ENCODE measurements at places on chromosomes 3 and 15.

DNA sequence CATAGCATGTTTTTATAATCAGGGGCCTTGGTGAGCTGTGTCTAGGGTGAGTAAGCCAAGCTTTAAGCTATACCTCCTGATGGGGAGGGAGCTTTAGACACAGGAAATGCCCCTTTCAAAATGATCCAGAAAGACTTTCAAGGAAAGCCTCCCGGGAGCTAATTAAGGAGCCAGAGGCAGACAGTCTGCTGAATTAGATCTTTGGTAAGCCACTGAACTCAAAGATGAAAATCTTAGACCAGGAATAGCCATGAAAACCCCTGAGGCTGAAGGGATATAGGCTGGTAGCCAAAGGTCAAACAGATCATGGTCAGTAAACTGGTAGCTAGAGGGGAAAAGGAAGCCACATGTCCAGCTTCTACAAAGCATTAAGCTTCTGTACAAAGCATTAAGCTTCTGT lies 42.7 kb upstream of the GAP43 start:
- DNase-seq, result no peak

- no peak for DNase-seq
These were observed 150.8 kb upstream of the DPH6 start for GRCh38 chr15:35696767-35697231.

DNA sequence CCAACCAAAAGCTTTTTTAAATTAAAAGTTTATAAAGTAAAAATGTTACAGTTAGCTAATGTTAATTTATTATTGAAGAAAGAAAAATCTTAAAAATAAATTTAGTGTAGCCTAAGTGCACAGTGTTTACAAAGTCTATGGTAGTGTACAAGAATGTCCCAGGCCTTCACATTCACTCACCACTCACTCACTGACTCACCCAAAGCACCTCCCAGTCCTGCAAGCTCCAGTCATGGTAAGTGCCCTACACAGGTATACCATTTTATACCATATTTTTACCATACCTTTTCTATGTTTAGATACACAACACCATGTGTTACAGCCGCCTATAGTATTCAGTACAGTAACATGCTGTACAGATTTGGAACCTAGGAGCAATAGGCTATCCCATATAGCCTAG lies 29.1 kb downstream of the SSR3 start:
- DNase-seq, result no peak

DNA sequence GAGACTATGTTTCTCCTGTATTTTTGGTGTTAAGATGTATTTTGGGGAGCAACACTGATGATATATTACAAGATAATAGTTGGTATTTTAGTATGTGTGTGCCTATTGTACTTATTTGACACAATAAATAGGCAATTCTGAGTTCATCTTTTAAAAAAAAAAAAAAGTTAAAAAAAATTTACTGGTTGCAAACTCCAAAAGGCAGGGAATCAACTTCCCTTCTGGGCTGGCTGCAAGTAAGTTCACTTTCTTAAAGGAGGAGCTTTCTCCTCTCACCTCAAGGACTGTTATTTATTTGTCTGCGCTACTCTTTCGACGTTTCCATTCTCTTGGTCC lies 335 bp upstream of the VPS8 start:
- DNase-seq, result no peak

DNA sequence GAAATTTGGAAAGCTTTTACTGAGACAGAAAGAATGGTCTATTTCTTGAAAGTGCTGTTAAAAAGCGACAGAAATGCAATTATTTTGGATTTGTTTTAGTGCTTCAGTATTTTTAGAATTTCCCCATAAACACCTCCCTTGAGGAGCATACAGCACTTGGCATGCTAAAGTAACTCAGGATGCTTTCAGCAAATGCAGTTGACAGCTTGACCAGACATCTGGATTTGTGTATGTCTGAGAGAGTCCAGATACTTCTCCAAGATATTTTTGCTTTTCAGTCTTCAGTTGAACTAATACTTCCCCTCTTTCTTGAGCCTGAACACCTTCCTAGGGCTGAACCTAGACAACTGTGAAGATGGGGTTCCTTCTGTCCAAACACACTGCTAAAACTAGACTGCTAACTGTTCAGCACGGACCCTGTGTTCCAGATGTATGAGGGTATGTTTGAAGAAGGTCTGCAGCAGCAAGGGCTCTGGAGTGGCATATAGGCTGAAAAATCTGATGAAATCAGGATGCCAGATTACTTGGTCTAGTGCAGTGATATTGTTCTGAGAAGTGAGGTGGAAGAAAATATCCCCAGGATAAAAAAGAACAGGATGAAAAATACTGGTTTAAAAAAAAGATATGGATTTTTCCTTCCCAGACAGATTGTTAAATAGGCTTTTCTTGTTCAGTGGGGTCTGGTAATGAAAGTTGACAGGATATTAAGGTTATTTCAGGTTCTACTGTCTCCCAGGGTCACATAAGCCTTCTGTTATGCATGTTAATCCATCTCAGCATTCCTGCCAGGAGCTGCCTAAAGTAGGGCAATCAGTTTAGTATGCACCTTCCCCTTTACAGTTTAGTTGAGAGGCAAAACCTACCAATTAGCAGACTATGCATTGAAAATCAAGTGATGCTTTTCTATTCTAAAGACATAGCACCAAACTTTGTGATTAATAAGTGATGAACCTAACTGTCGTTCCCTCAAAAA lies 516.9 kb upstream of the TBL1XR1 start:
- DNase-seq, result no peak

DNA sequence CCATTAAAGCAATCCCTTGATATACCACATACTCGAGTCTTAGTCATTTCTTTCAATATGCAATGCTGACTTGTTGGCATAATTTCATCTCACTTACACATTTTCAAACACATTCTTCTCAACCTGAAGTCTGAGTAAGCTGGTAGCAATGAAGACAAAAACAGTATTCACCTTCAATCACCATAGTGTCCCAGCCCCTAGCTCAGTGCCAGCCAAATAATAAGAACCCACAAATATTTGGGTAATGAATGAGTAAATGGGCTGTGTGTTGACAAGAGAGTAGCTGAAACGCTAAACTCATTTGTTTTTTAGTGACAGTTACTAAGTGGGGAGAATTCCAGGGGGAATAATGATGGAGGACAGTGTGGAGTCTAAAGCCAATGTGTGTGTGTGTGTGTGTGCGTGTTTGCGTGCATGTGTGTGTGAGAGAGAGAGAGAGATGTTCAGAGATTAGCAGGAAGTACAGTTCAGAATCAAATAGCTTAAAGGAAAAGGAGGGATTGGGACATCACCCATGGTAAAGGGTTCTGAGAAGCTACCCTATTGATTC lies 165.7 kb downstream of the GAP43 start:
- no peak for DNase-seq

- DNase-seq, result no peak
These were observed 1007.2 kb upstream of the ALCAM start for GRCh38 chr3:104359546-104359945.

DNA sequence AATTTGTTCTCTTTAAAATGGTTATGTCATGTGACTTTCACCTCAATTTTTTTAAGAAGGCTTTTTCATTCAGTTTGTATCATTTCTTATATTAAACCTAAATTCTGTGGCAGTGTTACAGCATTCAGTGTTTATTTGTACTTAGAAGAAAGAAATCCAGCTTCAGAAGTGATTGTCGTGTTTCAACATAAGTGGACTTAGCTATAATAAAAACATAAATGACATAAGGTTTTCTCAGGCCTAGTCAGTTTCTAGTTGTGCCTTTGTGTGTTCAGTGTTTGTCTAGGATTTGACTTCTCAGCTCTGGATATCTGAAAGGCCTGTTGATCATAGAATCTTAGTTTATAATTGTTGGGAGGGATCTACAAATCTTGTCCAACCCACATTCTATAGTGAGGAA lies 80.5 kb downstream of the STT3B start:
- DNase-seq, result no peak

- peak; percentile 55 for DNase-seq
These were observed 17.3 kb downstream of the KPNA1 start for GRCh38 chr3:122497425-122497824.

- no peak for DNase-seq
These were observed 310.1 kb upstream of the RGMA start for GRCh38 chr15:93399121-93399520.

- DNase-seq, result no peak
These were observed 1.5 kb downstream of the ACAD11 start for GRCh38 chr3:132657869-132658747.

DNA sequence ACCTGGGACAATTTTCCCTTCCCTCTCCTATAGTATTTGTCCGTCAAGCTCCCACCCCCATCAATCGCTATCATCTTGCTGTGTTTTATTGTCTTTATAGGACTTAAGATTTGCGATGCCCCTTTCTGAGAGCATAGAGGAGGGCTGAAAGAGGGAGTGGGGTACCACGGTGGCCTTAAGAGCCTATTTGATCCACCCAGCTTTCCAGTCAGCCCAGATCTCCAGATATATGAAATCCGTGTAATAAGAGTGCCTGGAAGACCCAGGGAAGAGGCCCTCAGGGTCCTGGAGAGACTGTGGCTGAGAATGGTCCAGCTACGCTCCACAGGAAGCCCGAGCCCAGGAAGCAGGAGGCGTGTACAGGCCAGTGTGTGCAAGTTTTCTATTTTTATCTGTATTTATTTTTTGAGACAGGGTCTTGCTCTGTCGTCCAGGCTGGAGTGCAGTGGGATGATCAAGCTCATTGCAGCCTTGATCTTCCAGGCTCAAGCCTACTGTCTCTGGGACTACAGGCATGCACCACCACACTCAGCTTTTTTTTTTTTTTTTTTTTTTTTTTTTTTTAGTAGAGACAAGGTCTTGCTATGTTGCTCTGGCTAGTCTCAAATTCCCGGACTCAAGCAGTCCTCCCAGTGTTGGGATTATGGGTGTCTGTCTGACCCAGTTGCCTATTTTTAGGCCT lies 964 bp upstream of the NCKIPSD start:
- no peak for DNase-seq

GRCh38 chr3:129513705-129514104 lies 14.7 kb upstream of the RHO start:
- no peak for DNase-seq

- DNase-seq, result no peak
These were observed 603.5 kb downstream of the MECOM start for GRCh38 chr3:169060037-169060436.

DNA sequence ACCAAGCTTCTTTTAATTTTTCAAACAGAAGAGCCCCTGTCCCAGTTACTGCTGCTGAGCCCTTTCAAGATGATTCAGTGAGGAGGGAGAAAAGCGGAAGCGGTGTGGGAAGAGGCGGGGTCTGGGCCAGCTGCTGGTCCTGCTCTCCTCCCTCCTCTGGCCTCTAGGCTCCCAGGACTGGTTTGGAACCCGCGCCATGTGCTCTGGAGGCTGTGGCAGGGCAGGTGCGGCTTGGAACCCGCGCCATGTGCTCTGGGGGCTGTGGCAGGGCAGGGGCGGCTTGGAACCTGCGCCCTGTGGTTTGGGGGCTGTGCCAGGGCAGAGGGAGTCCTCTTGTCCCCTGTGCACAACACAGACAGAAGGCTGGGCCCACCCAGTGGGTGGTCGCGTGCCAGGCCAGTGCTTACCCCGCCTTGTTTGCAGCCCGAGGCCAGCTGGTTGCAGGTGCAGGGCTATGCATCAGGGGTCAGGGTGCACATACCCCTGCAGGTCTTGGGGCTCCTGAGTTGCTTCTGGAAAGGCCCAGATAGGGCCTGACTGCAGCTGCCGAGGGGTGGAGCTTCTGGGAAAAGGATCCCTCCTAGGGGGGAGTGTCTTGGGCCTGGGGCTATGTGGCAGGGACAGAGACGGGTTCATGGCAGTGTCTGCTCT lies 12.2 kb downstream of the ALG1L2 start:
- peak; percentile 14 for DNase-seq

- no peak for DNase-seq
These were observed 124.4 kb downstream of the PDZRN3 start for GRCh38 chr3:73500321-73500720.

DNA sequence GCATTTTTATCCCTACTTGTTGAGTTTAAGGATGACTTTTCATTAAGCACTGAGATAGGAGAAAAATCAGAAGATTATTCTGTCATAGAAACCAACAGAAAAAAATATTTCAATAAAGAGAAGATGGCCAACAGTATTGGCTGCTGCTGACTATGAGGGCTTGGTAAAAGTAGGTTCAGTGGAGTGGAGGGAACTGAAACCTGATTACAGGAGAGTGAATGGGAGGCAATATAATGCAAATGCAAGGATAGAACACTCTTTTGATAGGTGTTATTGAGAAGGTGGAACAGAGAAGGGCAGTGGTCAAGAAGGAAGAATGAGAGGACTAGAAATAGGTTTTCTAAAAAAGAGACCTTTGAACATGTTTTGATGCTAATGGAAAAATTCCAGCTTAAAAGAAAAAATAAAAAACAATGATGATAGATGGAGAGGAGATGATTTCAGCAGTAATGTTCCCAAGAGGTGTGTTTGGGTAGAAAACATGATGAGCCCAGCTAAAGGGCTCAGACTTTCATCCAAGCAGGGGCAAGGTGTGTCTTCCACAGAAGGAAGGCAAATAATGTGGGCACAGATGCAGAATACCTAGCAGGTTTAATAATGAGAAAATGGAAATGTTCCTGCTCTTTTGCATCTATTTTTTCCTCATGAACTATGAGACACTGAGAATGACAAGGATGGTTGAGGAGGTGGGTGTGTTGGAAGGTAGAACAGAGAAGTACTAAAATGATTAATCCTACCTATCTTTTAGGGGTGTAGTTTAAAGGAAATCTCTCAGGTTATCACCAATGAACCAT lies 397.9 kb upstream of the GOLIM4 start:
- DNase-seq, result no peak

GRCh38 chr3:102060814-102061213 lies 211.5 kb downstream of the NFKBIZ start:
- no peak for DNase-seq

- no peak for DNase-seq
These were observed 14.5 kb downstream of the ARF4 start for GRCh38 chr3:57582474-57583168.

DNA sequence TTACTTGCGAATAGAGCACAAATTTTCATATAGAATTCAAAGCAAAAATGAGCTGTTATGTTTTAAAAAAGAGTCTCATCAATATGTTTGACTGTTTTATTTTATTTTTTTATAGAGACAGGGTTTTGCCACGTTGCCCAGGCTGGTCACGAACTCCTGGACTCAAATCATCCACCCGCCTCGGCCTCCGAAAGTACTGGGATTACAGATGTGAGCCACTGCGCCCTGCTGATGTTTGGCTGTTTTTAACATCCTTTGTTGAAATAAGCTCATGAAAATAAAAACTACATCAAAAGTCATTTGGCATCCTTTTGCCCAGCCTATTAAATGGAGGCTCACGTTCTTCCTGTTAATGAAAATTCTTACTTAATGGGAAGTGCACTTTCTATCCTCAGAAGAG lies 154.7 kb downstream of the ATP10A start:
- DNase-seq, result no peak

Data from stimulated activated CD4-positive, alpha-beta T cell treated with anti-CD3 and anti-CD28 coated beads, Interleukin-4, amount 100 ng/mL, for 24 hours (primary cell).